ENCODE measurements at places on chromosomes 7 and 10.

DNA sequence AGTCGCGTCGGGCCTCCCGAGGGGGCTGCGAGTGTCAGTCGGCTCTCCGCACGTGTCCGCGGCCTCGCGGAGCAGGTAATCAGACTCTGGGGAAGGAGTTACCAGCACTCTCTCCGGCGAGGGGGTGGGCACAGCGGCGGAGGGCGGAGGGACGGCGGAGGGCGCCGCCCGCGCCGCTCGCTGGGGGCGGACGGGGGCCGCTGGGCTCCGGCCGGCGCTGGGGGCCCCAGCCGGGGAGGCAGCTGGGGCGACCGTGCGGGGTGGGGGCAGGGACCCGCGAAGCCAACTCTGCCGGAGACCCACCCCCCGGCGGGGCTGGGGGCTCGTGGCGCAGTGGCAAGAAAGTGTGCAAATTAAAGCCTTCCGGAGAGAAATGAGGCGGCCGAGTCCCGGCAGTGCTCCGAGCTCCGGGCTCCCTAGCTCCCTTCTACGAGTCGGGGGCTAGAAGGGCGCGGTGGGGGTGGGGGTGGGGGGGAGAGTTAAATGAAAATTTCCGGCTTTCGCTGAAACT, at the start of gene CDK6:
CDK6 (minus strand) TSS at position 85 of the 511 bp plus-strand sequence. CDS start 3,250 bp downstream, outside the sequence.
- H3K4me3 ChIP-seq = peak within 1 kb of the TSS; percentile 89
- H3K36me3 ChIP-seq = peaks cover 22% of the 10 kb centered on the region
- H3K27ac ChIP-seq = peak within 1 kb of the TSS; percentile 92
- peaks cover 32% of the 10 kb centered on the region for H3K4me1 ChIP-seq

- H3K4me1 ChIP-seq = no peaks in the 10 kb centered on the region
- H3K27ac ChIP-seq = no peak overlapping the region
- DNase-seq = no peak
- peaks cover 3% of the 10 kb centered on the region for H3K27me3 ChIP-seq
- H3K4me3 ChIP-seq = no peak overlapping the region
- H3K36me3 ChIP-seq = no peaks in the 10 kb centered on the region
Observed at GRCh38 chr7:95546647-95547046, 49.7 kb downstream of the PDK4 start.

DNA sequence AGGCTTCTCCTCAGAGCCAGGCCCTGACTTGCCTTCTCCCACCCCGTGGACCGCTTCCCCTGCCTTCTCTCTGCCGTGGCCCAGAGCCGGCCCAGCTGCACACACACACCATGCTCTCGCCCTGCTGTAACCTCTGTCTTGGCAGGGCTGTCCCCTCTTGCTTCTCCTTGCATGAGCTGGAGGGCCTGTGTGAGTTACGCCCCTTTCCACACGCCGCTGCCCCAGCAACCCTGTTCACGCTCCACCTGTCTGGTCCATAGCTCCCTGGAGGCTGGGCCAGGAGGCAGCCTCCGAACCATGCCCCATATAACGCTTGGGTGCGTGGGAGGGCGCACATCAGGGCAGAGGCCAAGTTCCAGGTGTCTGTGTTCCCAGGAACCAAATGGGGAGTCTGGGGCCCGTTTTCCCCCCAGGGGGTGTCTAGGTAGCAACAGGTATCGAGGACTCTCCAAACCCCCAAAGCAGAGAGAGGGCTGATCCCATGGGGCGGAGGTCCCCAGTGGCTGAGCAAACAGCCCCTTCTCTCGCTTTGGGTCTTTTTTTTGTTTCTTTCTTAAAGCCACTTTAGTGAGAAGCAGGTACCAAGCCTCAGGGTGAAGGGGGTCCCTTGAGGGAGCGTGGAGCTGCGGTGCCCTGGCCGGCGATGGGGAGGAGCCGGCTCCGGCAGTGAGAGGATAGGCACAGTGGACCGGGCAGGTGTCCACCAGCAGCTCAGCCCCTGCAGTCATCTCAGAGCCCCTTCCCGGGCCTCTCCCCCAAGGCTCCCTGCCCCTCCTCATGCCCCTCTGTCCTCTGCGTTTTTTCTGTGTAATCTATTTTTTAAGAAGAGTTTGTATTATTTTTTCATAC, 38.0 kb downstream of the LIMK1 start:
- H3K27ac ChIP-seq = no peak overlapping the region
- H3K27me3 ChIP-seq = no peaks in the 10 kb centered on the region
- H3K36me3 ChIP-seq = peaks cover 26% of the 10 kb centered on the region
- no peak overlapping the region for H3K4me3 ChIP-seq
- no peak for DNase-seq

- no peak for DNase-seq
- H3K27ac ChIP-seq = no peak overlapping the region
- H3K4me3 ChIP-seq = no peak overlapping the region
Observed at GRCh38 chr10:31756101-31756728, 172.4 kb downstream of the ARHGAP12 start.

- H3K27me3 ChIP-seq = no peaks in the 10 kb centered on the region
- H3K36me3 ChIP-seq = peaks cover 10% of the 10 kb centered on the region
- H3K4me3 ChIP-seq = peak overlapping the region; percentile 25
- peak overlapping the region; percentile 64 for H3K27ac ChIP-seq
- no peak for DNase-seq
- H3K4me1 ChIP-seq = peaks cover 60% of the 10 kb centered on the region
Observed at GRCh38 chr7:27868131-27868550, 128.2 kb downstream of the TAX1BP1 start.

DNA sequence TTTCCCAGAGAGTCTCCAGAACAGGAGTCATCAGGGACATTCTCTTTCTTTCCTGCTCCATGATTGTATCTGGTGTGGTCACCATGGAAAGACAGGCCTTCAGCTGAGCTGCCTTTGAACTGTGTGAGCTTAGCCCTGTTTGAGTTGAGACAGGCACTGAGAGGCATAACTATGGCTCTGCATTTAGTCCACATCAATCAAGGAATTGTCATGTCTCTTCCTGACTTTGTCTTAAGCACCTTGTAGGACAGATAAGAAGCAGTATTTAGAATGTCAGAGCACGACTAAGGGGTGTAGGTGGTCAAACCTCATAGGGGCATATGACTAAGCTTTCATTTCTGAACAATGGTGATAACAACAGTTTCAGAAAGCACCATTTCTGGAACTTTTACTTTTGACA, 53.5 kb downstream of the EPDR1 start:
- H3K36me3 ChIP-seq = no peaks in the 10 kb centered on the region
- no peak overlapping the region for H3K4me3 ChIP-seq
- no peaks in the 10 kb centered on the region for H3K4me1 ChIP-seq
- peaks cover 28% of the 10 kb centered on the region for H3K27me3 ChIP-seq
- H3K27ac ChIP-seq = no peak overlapping the region

- H3K27ac ChIP-seq = no peak overlapping the region
- H3K4me1 ChIP-seq = no peaks in the 10 kb centered on the region
- DNase-seq = no peak
- no peak overlapping the region for H3K4me3 ChIP-seq
- peaks cover 5% of the 10 kb centered on the region for H3K27me3 ChIP-seq
- H3K36me3 ChIP-seq = no peaks in the 10 kb centered on the region
Observed at GRCh38 chr7:12898004-12898403, 210.6 kb downstream of the ARL4A start.

- peak overlapping the region; percentile 94 for H3K27ac ChIP-seq
- peak overlapping the region; percentile 82 for H3K4me3 ChIP-seq
- peaks cover 47% of the 10 kb centered on the region for H3K36me3 ChIP-seq
- peaks cover 93% of the 10 kb centered on the region for H3K4me1 ChIP-seq
Observed at GRCh38 chr10:104328896-104329710, 9.2 kb downstream of the ITPRIP start.

DNA sequence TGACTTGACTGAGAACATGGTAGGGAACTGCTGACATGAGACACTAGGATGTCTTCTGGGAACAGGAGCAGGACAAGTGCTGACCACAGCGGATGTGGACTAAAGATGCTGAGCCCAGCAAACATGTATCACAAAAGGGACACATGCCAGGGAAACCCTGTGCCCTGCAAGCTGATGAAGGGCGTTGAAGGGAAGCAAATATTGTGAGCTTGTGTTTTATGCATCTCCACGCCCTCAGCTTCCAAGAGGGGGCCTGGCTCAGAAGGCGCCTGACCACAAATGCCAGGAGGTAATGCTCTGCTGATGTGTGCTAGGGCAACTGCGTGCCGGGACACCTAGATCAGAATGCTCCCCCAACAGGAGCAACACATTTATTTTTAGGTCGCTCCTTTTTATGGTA, 207.3 kb downstream of the CXCL12 start:
- no peak overlapping the region for H3K27ac ChIP-seq
- H3K27me3 ChIP-seq = no peaks in the 10 kb centered on the region
- no peak overlapping the region for H3K4me3 ChIP-seq
- DNase-seq = no peak

DNA sequence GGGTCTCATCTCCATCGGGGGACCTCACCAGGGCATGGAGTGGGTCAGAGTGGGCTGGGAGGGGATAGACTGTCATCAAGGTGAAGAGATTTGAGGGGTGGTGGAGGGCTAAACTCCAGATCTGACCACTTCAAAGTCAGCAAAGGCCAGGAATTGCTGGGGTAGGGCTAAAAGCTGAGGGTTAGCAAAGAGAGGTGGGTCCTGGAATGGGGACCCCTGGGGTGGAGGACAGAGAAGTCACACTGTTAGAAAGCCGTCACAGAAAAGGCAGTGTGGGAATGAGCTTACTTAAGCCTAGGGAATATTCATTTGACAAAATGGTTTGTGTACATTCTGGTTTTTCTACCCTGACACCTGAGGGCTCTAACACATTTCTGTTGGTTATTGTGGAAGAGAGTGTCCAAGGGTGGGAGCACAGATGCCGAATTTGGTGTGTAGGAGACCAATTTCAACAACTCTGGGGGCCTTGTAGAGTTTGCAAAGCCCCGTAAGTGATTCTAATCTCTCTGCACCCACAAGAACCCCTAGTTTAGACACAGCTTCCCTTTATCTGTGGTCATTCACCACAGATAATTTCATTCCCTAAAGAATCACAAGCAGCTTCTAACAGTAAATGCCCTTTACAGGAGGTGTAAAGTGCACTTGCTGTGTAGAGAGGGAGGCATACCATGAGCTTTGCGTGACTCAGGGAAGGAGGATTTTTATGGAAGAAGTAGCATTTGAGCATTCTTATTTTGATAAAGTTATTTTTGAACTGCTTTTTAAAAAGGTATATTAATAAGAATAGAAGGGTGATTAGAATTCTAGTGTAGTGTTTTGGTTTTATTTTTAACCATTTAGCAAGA, 6.4 kb downstream of the FBH1 start:
- H3K27me3 ChIP-seq = no peaks in the 10 kb centered on the region
- H3K36me3 ChIP-seq = peaks cover 8% of the 10 kb centered on the region
- no peak overlapping the region for H3K4me3 ChIP-seq
- peaks cover 62% of the 10 kb centered on the region for H3K4me1 ChIP-seq

- no peak overlapping the region for H3K27ac ChIP-seq
- H3K27me3 ChIP-seq = no peaks in the 10 kb centered on the region
- H3K36me3 ChIP-seq = peaks cover 10% of the 10 kb centered on the region
Observed at GRCh38 chr7:4727914-4728705, 46.0 kb downstream of the FOXK1 start.

DNA sequence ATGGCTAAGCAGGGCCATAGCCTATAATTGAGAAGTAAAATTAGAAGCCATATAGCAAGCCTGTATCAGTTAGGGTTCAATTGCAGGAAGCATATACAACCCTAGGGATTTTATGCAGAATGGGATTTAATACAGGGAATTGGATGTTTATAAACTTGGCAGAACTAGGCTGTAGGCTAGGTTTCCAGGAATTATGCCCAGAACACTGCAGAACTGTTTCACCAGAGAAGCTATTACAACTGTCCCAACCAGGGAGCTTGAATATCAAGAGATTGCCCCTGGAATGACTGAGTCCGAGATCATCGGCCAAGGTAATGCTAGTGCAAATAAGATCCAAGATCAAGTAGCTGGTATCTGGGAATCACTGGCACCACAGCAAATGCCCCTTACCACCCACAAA, 64.0 kb downstream of the PRR15 start:
- no peaks in the 10 kb centered on the region for H3K36me3 ChIP-seq
- no peaks in the 10 kb centered on the region for H3K4me1 ChIP-seq
- no peak overlapping the region for H3K27ac ChIP-seq
- DNase-seq = no peak
- peaks cover 65% of the 10 kb centered on the region for H3K27me3 ChIP-seq

DNA sequence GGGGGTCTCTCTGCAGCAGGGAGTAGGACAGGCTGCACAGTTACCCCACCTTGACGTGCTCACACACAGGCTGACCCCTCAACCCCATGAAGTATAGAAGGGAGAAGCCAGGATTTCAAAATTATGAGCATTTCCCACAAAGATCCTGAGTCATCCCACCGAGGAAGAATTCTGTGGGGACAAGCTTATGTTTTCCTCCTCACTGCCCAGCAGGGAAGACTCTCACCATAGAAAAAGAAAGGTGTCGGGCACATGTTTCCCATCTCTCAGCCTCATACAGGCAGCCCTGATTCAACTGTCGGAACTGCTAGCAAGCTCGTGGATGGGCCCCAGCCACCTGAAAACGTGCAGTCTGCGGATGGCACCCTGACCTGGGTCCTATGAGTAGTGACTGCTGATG, 499.7 kb upstream of the MKI67 start:
- no peaks in the 10 kb centered on the region for H3K36me3 ChIP-seq
- H3K4me1 ChIP-seq = no peaks in the 10 kb centered on the region
- peaks cover 8% of the 10 kb centered on the region for H3K27me3 ChIP-seq
- DNase-seq = no peak

- no peaks in the 10 kb centered on the region for H3K27me3 ChIP-seq
- H3K27ac ChIP-seq = no peak overlapping the region
- no peaks in the 10 kb centered on the region for H3K36me3 ChIP-seq
- peak overlapping the region; percentile 4 for H3K4me3 ChIP-seq
Observed at GRCh38 chr7:142470544-142470830, 212.6 kb upstream of the PRSS58 start.

DNA sequence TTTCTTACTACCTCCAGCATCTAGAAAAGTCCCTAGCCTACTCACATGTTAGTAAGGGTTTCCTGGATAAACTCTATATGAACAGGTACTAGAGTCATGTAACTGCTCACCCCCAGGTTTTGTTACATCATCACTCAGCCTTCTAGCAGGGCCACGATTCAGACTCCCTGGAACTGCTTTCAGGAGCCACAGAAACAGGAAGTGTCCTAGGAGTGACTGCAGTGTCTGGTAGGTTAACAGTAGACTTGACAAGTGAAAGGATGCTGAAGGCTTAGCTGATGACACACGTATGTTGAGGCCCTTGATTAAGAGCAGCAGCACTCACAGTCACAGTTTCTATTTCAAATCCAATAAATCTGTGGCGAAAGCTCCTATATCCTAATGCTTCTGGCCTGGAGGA, 101.2 kb downstream of the DNMBP start:
- no peak overlapping the region for H3K27ac ChIP-seq
- no peaks in the 10 kb centered on the region for H3K27me3 ChIP-seq
- no peak for DNase-seq
- no peak overlapping the region for H3K4me3 ChIP-seq

GRCh38 chr7:25622695-25623094, 394.4 kb upstream of the NPVF start:
- H3K4me3 ChIP-seq = no peak overlapping the region
- DNase-seq = no peak
- H3K27me3 ChIP-seq = peaks cover 19% of the 10 kb centered on the region
- H3K4me1 ChIP-seq = peaks cover 7% of the 10 kb centered on the region
- no peak overlapping the region for H3K27ac ChIP-seq
- no peaks in the 10 kb centered on the region for H3K36me3 ChIP-seq

All from central memory CD8-positive, alpha-beta T cell (primary cell).